Dermis microvascular lymphatic vessel endothelial cell (primary cell): ENCODE measurements at places on chromosomes 12 and 14.

GRCh38 chr14:50657753-50658152 lies 10.4 kb downstream of the SAV1 start:
- no peak for DNase-seq

- no peak for DNase-seq
Measured at GRCh38 chr12:1582709-1583050, 11.7 kb downstream of the FBXL14 start.

DNA sequence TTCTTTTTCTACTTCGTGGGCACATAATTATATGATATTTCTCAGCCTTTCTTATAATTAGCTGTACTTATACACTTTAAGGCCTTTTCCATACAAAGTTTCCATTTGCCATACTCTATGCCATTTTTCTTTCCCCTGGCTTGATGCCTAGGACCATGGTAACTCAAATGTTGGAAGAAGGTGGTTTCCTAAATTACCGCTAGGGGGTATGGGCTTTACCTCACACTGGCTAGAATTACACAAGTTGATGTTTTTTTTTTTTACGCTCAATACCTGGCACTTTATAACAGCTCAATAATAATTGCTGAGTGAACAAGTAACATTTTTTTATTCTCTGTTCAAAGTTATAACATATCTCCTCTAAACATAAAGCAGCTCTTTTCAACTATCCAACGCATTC lies 306.8 kb upstream of the LRFN5 start:
- no peak for DNase-seq

DNA sequence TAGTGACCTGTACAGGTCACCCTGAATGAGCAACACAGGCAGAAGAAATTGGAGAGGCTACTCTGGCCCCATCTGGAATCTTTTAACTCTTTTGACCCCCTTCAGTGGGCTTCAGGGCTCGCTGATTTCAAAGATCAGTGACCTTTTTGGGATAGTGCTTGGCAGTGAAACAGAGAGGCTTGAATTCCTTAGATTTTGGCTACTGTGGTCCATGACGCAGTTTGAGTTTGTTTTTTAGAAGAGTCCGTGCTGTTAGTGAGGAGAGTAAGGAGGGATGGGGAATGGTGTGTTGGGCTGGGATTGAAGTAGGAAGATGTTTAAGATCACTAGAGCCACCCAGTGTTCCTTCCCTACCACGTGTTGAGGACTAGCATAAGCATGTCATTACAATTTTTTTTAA lies 16.5 kb downstream of the TMEM30B start:
- DNase-seq, result no peak

- DNase-seq, result no peak
Measured at GRCh38 chr12:21221778-21222177, 90.8 kb downstream of the SLCO1B1 start.

DNA sequence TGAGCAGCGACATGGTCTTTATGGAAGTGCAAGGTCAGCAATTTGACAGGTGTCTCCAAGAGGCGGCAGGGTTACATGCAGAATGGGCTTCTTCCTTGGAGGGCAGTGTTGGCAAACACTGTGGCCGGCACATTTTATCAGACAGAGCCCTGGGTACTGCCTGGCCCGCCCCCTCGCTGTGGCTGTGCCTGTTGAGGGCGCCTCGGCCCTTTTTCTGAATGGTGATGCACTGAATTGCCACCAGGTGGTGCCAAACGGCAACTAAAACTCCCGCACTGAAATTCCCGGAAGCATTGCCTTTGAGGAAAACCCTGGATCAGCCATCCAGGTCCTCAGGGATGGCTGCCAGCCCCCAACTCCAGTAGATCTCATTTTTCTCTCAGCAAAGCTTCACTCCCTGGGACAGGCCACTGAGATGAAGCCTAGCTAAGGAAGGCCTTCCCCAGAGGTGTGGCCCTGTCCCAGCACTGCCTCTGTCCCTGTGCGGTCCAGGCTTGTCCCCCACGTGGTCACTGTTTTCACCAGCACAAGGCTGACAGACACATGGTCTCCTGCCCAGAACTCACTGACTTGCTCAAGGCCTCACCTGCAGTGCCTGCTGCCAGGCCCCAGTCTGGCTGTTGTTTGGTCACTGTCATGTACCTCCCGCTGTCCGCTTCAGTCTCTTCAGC lies 73.6 kb downstream of the TESC start:
- peak; percentile 41 for DNase-seq

DNA sequence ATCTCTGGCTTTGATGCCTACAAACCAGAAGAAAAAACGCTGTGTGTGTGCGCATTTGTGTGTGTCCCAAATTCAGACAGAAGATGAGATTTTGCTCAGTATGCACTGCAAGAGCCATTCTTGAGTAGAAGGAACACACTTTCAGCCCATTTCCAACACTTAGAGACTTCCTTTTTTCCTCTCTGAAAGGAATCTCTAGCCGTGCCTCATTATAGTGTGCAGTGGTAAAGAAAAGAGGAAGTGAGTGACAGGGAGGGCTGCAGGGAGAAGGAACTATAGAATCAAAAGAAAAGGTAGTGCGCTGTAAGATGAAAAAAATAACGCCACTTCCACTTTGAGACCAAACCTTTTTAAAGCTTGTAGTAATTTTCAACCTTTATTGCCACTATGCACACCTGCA lies 1400.9 kb upstream of the FLRT2 start:
- no peak for DNase-seq

GRCh38 chr12:79547735-79548609 lies 142.8 kb downstream of the PAWR start:
- peak; percentile 95 for DNase-seq

DNA sequence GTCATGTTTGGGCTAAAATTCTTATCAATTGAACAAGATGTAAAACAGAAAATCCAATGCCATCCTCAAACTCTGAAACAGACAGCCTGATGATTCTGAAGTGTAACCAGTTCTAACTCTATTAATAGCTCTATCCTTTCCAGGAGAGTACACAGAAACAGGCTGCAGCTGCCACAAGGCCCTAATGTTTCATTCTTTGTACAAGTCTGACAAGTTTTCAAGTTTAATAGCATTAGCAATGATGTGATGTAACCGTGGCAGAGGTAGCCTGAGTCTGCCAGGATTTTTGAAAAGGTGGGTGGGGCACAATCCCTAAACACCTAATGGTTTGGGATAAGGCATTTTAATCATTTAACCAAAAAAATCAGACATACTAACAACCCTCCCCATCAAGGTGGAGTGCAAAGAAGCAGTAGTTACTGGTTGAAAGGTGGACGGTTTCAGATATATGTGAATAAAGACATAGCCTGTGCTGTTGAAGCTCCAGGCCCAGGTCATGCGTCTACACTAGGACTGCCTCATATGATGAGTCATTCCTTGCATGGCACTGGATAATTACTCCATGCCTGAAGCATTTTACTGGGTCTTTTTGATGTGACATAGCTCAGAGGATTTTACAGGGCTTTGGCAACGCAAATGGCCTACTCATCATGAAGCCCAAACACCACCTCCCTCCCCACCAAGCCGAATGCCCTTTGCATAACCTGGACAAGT lies 145.1 kb upstream of the GRIP1 start:
- DNase-seq, result no peak

- DNase-seq, result no peak
Measured at GRCh38 chr12:80422550-80422949, 21.5 kb upstream of the PTPRQ start.

DNA sequence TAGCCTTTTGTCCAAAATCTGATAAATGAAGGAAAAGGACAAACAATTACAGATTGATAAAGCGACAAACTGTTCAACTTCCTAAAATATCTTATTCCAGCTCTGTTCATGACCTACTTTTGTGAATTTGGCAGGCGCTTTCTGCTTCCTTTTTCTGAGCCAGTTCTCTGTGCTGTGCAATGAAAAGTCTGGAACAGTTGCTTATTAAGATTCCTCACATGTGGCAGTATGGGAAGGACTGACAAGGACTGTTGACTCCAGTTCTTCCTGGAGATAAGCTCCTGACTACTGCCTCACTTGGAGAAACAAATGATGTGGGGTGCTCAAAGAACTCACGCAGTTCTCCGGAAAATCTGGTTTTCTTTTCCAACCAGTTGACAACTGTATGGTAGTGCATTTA lies 58.3 kb upstream of the ANP32D start:
- no peak for DNase-seq

DNA sequence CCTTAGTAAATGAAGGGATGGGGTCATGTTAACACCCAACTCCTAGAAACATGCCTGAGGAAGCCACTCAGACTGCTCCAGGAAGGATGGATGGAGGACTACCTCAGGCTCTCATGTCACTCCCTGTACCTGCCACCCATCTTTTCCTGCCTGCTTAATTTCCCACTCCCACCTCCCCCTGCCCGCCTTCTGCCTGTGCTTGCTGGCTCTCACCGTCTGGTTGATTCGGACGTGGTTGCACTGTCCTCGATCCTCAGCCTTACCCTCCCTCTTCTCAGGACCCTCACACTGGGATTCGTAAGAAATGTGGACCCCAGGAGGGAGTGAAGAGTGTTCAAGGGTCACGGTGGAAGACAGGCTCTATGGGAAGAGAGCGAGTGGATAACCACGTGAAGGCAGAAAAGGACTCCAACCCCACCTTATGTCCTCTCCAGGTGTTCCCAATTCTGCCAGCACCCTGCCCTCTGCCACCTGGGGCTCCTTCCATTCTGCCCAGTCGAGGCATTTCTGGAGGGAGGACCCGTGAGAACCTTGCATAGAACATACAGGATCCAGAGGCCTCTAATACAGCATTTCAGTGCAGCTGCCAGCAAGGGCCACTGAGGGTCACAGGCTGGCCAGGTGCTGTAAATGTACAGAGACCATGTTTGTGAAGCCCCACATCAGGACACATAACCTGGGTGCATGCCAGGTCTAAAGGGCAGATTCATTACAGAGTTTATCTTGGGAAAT lies 12.9 kb downstream of the ITGB7 start:
- DNase-seq, result no peak

DNA sequence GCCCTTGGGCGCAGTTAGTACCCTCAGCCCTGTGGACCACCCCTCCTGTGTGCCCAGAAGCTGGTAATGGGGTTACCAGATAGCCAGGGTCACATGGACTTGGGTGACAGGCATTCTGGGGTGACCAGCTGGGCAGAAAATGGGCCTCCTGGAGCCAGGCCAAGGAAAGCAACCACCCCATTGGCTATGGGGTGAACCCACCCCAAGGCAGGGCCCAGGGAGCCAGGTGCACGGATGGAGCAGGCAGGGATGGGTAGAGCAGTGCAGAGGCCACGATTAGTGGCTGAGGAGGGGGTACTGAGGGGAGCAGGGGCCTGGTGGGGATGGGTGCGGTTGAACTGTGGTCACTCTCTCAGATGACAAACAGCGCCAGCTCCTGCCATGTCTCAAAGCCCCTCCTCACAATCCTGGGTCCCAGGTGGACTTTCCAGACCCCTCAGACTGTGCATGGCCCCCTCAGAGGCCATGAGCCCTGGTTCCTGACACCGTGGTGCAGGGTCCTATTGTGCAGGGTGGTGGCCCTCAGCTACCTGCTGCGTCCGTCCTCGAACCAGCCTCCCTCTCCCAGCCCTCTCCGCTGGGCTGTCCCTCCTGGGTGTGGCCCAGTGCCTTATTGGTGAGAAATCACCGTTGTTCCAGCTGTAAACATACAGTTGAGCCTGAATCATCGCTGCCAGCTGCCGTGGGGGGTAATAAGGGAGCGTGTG lies 23.4 kb upstream of the BEGAIN start:
- no peak for DNase-seq

DNA sequence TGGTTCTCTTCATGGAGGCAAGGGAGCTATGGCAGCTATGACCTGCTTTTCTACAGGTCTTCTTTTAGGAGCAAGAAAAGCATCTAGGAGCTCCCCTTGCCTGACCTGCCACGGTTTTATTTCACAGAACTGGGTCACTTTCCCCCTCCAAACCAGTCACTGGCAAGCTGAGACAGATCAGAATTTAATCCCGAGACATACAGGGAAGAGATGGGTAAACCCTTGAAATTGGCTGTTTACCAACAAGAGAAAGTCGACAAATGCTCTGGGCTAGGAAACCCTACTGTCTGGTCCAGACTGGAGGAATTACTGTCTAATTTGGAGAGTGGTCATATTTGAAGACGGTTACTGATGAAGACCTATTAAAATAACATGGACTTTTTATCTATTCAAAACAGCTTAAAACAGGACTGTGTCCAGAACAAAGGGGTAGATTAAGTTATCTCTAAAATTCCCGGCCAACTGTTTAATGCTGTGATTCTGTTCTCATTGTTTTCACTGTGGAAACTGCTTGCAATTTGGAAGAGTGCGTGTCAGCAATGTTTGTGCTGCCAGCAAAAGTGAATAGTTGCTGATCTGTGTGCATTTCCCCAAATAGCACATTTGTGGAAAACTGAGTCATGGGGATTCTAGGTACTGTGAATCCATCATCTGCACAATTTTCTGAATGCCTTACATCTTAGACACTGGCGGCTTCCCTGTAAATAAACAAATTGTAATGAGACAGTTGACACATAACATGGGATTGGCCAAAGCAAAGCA lies 73.4 kb upstream of the EEA1 start:
- DNase-seq, result peak; percentile 100

- no peak for DNase-seq
Measured at GRCh38 chr12:25056486-25057130, 107.7 kb upstream of the BCAT1 start.

- peak; percentile 74 for DNase-seq
Measured at GRCh38 chr12:26271889-26272492, 76.6 kb downstream of the SSPN start.

GRCh38 chr12:56315622-56316473 lies at the start of gene CNPY2:
CNPY2 (minus strand) TSS chr12:56315988; CDS start chr12:56315217, 771 bp downstream.
- peak; percentile 98 for DNase-seq

- DNase-seq, result no peak
Measured at GRCh38 chr14:101225157-101226152, 321.9 kb upstream of the RTL1 start.

DNA sequence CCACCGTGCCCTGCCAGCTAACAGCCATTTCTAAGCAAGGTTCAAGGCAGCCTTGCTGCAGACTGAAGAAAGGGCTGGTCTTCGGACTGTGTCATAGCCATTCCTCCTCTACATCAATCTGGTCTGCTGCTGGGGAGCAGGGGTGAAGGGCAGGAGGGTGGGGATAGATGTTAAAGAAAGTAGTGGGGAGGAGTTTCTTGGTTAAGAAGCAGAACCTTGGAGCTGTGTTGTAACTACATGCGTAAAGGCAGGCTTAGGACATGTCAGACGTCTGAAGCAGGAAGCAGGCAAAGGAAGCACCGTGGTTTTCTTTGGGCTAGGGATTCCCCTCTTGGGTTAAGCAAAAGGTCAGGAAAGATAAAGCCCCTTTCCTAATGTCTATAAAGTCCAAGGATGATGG lies 18.1 kb upstream of the NEK9 start:
- no peak for DNase-seq

DNA sequence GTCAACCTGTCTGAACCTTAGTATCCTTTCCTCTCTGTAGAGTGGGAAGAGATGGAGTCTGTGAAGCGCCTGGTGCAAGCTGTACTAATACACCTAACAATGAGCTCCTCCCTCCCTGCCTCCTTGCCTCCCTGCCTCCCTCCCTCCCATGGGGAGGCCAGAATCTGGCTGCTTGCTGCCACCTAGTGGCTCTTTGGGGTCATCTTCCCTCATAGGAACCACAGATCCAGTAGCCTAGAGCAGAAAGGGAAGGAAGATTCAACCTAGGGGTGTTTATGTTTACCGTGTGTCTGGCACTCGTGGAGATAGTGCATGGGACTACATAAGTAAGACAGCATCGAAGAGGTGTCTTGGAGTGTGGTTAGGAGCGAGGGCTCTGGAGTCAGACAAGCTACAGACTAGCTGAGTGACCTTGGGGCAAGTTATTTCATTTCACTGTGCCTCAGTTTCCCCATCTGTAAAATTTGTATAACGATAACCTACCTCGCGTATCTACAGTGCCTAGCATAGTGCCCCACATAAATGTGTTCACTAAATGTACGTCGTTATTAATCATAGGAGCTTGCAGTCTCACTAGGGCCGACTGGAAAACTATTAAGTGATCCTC lies 35.5 kb upstream of the TSPAN9 start:
- peak; percentile 65 for DNase-seq
